ENCODE measurements at places on chromosomes 3 and 15.

DNA sequence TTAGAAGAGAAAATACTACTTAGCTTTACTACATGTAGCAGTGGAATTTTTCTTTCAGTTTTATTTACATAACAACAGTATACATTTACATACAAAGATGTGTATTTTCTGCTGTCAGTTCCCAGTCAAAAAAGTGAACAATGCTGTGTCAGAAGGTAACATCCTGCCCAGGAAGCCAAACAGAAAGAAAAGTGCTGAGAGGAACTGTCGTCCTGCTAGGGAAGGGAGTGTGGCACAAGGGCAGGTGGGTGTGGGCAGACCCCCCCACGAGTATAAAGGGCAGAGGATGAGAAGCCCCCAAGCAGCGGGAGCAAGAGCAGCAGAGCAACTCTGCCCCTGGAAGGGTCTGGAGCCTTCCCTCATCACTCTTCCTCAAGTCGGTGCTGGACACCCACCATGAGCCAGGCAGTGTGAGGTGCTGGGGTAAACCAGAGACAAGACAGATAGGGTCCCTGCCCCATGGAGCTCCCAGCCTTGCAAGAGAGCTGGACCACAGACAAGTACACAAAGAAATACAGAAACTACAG lies 39.7 kb downstream of the TBC1D2B start:
- no peak for DNase-seq

GRCh38 chr15:98896802-98897732 lies 110.5 kb downstream of the PGPEP1L start:
- no peak for DNase-seq

- DNase-seq = no peak
Observed at GRCh38 chr3:33131331-33132018, 17.7 kb downstream of the CRTAP start.

DNA sequence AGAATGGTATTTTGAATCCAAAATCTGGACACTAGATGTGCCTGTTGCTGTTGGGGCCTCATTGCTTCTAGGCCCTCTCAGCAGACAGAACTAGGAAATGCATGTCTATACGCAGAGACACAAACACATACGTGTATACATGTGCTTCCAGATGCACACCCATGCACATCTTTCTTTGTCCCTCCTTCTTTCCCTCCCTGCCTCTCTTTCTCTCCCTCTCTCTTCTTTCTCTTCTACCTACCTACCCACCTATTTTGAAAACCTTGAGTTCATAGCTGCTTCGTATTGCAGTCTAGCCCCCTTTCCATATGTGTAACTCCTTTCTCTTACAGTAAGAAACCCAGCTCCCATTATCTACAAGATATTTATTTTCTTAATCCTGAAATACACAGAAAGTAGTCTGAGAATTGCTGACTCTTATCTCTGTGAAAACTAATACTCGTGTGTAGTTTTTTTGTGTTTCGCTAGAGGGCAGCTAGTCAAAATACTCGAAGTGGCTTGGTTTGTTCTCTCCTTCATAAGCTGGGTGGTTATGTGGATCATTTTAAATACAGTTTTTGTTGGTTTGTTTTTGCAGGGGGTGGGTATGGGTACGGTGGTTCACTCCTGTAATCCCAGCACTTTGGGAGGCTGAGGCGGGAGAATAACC lies 18.5 kb downstream of the RPL32 start:
- DNase-seq = no peak

DNA sequence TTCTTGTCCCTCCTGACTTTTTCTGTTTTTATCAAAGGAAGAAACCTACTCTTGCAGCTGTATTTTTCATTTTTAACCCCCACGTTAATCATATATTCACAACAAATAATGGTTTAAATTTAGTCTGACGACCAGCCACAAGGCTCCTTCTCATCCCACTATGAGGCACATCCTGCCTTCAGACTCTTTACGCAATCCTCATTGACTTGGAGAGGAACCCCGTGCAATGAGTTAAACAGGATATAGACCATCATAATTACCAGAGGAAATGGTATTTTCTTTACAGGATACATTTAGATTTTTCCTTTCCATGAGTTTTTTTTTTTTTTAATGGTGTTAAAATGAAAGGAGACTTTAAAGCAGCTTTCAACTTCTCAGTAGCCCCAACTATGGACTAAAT lies 68.5 kb downstream of the WWTR1 start:
- DNase-seq = no peak

DNA sequence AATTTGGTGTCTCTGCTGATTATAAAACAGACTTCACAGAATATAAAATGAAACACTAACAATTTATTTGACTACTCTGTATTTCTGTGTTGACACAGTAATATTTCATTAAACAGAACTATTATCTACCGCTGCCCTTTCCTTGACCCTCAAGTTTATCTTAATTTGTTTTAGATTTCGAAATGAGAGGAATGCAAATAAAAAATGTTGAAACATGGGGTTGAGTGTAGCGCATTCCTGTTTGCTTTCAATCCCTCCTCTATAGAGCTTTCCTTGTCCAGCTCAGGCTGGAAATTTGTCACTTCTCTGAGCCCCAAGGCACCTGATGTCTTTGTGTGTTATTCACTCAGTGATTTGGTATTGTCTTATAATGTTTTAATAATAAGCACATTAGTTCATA lies 550.2 kb downstream of the ZBBX start:
- no peak for DNase-seq

DNA sequence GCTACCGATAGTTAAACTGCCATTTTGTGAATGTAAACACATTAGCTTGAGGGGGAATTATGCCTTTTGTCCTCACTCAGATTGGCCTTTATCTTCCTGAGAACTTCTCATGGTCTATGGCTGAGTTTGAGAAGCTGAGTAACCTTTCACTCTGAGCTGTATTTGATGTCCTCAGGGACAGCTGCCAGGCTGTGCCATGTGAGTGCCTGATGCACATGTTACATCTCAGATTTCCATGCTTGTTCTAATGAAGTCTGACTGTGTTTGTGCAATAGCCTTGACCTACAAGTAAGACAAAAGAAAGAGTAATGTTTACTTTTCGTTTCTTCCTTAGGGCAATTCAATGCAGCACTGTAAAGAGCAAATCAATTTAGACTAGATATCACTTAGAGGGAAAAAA lies 44.1 kb upstream of the ARL6 start:
- DNase-seq = no peak

DNA sequence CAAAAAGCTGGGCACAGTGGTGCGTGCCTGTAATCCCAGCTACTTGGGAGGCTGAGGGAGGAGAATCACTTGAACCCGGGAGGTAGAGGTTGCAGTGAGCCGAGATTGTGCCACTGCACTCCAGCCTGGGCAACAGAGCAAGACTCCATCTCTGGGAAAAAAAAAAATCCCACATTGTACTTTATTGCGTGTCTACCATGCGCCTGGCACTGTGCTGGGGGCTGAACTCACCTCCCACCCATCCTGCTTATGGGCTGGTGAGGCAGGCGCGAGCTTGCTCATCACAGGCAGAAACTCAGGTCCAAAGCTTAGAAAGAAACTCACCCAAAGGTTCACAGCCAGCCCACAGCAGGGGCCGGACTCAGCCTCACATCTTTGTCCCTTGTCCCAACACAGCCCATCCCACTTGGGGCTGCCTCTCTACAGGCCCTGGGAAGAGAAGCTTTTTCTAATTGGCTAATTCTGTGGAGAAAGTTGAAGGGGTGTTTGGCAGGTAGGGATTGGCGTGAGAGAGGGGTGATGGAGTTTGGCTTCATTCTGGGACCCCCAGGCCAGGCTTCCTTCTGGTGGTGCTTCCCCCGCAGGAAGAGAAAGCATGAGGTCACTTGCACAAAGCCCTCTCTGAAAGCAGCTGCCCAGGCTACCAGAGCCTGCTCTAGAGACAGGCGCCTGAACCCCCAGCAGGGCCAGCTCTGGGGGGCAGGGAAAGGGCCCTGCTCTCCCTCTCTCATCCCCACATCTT lies 122.6 kb upstream of the SMAD3 start:
- no peak for DNase-seq

GRCh38 chr3:66481071-66482017 lies 19.5 kb downstream of the LRIG1 start:
- no peak for DNase-seq

GRCh38 chr3:4231041-4231440 lies 72.1 kb upstream of the SETMAR start:
- DNase-seq = no peak

GRCh38 chr15:37080261-37080921 lies 20.0 kb downstream of the MEIS2 start:
- DNase-seq = no peak

DNA sequence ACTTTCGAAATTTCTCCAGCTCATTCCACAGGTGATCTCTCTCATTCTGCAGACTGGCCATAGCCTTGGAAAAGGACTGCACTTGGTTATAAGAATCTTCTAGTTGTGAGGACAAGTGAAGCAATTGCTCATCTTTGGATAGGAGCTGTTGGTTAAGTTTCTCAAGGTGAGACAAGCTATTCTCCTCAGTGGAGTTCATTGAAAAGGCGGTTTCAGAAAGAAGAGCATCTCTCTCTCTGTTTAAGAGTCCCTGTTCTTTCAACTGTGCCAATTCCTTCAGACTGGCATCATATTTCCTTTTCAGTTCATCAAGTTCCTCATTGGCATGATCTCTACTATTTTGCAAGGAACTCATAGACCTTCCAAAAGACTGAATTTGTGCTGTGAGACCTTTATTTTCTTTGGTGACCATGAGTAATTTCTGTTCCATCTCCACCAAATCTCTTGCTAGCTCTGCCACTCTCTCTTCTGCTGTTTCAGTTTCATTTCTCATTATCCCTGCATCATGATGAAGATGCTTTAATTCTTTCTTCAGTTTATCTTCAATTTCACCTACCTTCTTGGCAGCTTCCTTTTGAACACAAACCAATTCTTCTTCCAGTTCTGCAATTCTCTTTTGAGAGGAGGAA lies 30.2 kb upstream of the HCLS1 start:
- no peak for DNase-seq

GRCh38 chr3:66083096-66083678 lies 44.5 kb upstream of the MAGI1 start:
- no peak for DNase-seq

GRCh38 chr3:9915254-9916141 lies 1.4 kb upstream of the IL17RC start:
- no peak for DNase-seq

DNA sequence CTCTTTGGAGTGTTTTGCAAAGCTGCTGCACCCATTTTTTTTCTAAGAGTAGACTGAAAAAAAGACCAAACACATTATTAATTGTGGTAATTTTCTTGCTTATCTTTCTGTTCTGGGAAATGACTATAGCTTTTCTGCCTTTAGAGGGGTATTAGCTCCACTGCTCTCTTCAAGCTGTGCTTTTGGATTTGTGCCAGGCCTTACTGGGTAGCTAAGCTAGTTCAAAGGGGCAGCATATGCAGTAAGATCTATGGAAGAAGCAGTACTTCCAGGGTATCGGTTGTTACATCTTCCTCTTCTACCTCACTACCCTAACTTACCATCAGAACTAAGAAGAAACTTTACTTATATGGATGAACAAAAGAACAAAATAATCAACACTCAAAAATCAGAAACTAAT lies 28.7 kb upstream of the ARIH1 start:
- no peak for DNase-seq

DNA sequence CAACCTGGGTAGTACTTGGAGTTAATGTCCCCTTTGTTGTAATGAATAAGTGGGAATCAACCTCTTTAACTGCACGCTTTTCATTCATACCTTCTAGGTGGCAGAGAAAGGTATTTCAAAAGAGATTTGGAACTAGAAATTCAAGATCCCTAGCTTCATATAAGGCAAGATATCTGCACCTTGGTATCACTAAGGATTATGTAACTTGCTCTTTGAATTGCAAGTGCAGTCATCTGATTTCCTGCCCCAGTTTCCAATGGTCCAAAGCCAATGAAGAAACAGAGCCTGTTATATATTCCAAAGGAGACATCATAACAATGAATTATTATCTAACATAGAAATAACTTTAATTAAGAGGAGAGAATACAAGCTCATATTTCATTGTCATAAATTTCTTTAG lies 54.8 kb upstream of the CMSS1 start:
- no peak for DNase-seq

DNA sequence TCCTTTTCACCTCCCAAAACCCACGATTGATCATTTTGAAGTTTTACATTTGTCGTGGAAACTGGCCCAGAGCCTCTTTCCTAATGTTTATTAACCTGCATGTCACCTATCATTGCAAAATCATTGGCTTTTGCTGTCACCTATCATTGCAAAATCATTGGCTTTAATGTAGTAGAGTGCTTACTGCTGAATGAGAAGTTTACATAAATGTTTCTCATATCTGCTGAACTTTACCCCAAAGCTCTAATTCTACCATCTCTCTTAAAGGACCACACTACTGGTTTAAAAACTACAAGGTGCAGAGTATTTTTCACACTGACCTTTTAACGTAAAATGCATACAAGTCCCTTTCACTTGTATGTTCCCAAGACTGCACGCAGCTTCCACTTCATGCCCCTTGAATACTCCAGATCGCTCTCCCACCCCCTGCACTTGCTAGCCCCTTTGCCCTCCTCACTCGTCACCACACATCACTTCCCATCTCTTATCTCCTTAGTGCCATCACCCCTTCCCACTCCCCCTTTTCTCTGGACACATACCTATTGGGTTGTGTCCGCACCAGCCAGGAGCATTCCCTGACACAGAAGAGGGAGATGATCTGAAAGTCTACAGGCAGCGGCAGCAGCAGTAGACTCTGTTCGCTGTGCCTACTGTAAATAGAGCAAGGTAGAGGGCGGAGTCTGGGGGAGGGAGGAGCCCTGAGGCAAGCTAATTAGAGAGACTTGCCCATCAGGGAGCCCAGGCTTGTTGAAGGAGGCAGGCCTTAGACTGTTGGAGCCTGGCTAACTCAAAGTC lies 30.2 kb upstream of the ATOSA start:
- no peak for DNase-seq

DNA sequence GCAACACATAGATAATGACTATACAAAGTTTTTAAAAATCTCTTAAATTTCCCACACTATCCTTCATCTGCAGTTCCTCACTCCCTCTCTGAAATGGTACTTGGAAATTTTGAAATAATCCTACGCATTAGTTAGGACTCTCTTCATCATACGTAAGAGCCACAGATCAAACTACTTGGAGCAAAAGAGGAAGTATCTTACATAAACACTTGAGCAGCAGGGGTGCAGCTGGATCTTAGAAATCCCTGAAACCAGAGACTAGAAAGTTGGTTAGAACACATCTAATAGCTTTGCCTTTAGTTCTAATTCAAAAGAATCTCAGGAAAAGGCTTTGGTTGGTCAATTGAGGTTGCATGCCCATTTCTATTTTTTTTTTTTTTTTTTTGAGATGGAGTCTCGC lies 38.8 kb upstream of the ZNF445 start:
- no peak for DNase-seq

DNA sequence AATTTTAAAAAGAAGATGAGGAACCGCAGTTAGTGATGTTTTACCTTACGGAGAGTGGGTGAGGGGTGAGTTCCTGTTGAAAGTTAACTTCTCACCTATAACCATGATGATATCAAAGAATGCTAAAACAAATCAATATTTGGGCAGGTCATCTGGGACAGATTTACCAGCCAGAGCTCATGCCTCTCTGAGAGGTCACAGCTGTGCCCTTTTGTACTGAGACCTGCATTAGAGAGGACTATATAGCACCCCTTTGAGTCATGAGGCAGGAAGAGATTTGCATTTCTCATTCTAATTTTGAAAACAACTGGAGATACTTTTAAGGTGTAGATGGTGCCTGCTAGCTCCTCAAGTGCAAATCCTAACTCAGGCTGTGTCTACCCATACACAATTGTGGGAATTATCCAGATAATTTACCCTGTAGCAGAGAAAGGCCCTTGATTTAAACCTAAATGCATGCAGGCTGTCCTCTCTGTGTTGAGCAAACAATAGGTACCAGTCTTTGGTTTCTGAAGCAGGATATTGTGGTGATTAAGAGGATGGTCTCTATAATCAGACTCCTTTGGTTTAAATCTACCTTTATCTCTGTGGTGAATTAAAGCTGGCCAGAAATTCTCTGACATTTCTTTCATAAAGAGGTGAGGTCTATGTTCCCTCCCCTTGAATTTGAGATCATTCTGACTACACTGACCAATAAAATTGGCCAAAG lies 5.8 kb upstream of the TM4SF4 start:
- DNase-seq = no peak

Measured in stimulated activated CD8-positive, alpha-beta memory T cell treated with anti-CD3 and anti-CD28 coated beads, Interleukin-7, amount 100 ng/mL, for 1 hour (primary cell).